ENCODE measurements at places on chromosomes 1 and 21. TPM values are rescaled to one million over a fixed set of nuclear protein-coding genes. Genes with fewer than 3 reads are reported as not detected.

GRCh38 chr1:19800076-19800804 lies 524 bp upstream of the TMCO4 start:
- DNase-seq = peak; percentile 35

DNA sequence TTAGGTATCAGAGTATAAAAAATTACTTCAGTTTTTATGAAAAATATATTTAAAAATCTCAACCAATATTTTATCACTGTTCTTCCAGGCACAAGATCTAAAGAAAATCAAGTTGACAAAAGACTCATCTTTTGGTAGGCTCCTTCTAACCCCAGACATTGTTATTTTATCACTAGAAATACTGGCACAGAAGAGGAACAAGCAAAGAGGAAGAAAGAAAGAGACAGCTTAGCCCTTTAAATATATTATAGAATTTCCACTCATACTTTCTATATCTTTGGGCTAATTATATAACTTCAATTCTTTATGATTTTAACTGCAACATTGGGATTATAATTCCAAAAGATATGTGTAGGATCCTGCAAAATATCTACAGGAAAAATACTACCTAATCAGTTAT lies 32.4 kb downstream of the SPTA1 start:
- no peak for DNase-seq

NPHS2 gene
- total RNA-seq = not detected

- DNase-seq = peak; percentile 78
Observed at GRCh38 chr21:29164323-29164942, 34.0 kb downstream of the MAP3K7CL start.

GRCh38 chr1:110135246-110135645 lies 15.0 kb upstream of the SLC6A17 start:
- no peak for DNase-seq

KRTAP19-2 gene
- total RNA-seq = not detected

- peak; percentile 12 for DNase-seq
Observed at GRCh38 chr1:194159941-194160340, 973.5 kb upstream of the B3GALT2 start.

NSUN4 gene
- total RNA-seq = 12.0 TPM

IBA57 gene
- total RNA-seq = 2.0 TPM

MROH9 gene
- not detected for total RNA-seq

DNA sequence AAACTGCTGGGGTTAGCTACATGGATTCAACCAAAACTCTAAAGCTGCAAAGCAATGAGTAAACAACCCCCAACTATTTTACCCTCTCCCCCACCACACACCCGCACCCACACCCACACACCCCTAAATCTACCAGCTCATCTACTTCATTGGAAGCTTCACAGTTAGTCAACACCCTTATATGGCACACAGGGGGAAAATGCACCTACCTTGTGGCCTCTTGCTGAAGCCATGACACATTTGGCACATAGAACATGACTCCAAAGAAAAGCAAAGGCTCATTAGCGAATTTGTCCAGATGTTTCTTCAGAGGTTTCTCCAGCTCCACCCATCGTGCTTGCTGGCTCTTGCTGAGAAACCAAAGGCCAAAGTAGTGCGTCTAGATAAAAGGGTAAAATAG lies 99.8 kb downstream of the PTPN14 start:
- peak; percentile 44 for DNase-seq

SMG7 gene
- 18.3 TPM for total RNA-seq

DNA sequence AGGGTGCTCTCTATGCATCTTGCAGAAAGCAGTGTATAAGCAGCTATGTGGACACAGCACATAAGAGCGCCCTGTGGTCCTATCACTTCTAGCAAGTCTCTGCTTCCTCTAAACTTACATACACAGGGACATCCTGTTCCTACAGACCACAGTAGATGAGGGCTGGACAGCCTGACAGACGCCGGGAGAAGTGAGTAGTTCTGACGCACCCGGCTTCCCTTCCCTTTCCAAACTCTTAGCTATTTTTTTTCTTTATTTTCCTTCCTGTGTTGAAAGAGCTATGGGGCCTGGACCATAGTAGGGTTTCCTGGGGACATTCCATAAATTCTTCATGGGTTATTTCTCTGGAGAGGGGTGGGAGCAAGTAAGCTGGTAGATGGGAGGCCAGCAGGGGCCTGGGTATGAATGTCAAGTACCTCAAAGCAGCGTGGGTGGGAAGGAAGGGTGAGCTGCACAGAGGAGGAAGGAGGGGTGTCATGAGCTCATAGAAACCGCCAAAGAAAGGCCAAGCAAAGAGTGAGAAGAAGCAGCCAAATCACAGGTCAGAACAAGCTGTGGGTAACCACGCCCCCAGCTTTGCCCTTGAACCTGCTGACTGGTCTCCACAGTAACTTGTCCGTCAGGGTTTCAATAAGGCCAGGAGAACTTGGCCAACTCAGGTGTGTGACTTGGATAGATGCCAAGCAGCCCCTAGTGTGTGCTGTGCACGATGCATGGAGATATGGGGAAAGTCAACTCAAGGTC lies 36.6 kb downstream of the PLXNA2 start:
- peak; percentile 99 for DNase-seq

- no peak for DNase-seq
Observed at GRCh38 chr1:240320659-240321058, 229.0 kb downstream of the FMN2 start.

GRCh38 chr1:172449585-172450523 lies 6.0 kb upstream of the PIGC start:
- peak; percentile 57 for DNase-seq

GRCh38 chr21:16945580-16945979 lies 567.3 kb upstream of the CXADR start:
- DNase-seq = peak; percentile 11

- no peak for DNase-seq
Observed at GRCh38 chr1:172760121-172760520, 101.2 kb downstream of the FASLG start.

DNA sequence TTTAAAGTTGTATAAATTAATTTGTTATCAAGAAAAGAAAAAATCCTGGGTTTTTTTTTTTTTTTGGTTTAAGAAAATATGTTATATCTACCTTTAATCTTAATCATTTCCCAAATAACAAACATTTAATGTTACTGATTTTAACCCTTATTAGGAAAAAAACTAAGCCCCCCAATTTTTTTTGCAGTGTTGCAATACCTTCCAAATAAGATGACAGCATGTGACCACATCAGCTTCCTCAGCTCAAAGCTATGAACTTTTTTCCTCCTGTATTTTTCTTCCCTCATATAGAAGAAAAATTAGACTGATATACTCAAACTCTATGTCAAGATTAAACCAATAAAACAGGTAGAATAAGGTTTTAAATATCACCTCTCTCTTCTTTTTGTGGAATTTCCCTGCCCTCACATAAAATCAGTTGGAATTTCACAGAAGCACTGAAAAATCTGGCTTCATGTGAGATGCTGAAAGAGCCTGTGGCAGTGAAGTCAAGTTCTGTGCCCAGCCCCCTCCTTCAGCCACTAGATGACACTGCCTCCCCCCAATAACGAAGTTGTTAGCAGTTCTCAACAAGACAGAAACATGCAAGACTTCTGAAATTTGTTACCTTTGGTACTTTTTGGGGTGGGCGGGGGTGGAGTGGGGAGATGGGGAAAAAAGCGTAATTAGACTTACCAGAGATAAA lies 9.6 kb upstream of the SMYD2 start:
- DNase-seq = no peak

DNA sequence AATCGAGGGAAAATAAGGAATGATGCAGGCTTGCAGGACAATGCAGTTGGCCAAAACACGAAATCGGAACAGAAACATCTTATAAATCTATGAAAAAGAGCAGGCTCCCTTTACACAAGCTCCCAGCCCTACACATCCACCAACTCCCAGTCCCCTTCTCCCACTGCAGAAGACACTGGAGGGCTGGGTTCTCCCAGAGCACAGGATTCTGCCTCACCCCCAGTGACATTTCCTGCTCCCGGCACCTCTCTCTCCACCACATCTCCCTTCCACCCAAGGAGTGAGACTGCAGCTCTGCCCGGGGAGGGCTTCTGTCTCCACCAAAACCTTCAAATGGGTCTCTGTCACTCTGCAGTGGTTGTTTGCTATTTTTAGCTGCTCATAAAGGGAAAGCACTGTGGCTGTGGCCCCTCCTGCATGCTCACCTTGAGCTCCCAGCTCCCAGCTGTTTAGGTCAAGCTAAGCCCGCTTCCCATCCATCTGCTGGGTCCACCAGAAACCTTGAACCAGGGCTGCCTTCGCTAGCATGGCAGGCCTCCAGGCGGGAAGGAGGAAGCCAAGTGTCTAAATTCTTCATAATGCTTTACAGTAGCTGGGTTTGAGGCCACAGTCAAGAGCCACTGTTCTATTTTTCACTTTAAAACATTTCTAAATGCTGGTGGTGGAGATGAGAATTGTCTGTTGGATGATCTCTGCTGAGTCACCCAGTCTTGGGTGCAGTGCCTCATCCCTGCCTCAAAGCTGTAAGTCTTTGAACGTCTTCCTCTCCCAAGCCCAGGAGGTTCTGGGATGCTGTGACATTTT lies 3.3 kb upstream of the C2CD2 start:
- DNase-seq = peak; percentile 54

DNA sequence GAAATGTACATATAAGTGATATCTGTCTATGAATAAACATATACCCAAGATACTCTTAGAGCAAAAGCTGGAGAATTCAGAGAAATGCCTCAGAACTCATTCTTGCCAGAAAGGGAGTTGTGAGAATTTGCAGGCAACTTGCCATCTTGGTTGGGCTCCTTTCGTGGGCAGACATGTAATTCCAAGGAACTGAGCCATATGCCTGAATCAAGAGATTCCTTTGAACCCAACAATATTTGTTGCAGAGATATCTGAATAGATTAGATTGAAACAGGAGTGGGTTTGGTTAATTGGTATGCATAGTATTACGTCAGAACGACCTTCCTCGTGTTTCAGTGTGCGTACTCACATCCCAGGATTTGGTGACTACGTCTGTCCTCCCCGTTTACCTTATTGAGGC lies 67.0 kb downstream of the TGFB2 start:
- DNase-seq = no peak

GRCh38 chr1:1168451-1169411 lies 4.9 kb upstream of the TTLL10 start:
- no peak for DNase-seq

GRCh38 chr1:178646821-178647220 lies 78.2 kb upstream of the RALGPS2 start:
- DNase-seq = no peak

GRCh38 chr1:40625076-40625475 lies 40.4 kb downstream of the RIMS3 start:
- peak; percentile 30 for DNase-seq

DNA sequence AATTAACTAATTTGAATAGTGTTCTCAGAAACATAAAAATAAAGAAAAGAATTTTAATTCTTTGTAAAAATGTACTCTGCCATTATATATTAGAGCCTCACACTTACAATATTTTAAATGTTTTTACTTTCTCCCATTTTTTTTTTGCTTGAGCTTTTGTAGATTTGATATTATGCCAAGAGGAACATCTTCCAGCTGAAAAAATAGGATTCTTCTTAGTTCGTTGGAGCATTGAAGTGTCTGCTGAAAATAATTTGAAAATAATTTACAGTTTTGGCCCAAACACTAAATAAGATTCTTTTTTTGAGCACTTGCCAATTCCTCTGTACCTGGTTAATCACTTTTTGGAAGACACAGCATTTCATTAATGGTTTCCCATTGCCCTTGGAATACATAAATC lies 175.0 kb upstream of the COL11A1 start:
- DNase-seq = no peak

DNA sequence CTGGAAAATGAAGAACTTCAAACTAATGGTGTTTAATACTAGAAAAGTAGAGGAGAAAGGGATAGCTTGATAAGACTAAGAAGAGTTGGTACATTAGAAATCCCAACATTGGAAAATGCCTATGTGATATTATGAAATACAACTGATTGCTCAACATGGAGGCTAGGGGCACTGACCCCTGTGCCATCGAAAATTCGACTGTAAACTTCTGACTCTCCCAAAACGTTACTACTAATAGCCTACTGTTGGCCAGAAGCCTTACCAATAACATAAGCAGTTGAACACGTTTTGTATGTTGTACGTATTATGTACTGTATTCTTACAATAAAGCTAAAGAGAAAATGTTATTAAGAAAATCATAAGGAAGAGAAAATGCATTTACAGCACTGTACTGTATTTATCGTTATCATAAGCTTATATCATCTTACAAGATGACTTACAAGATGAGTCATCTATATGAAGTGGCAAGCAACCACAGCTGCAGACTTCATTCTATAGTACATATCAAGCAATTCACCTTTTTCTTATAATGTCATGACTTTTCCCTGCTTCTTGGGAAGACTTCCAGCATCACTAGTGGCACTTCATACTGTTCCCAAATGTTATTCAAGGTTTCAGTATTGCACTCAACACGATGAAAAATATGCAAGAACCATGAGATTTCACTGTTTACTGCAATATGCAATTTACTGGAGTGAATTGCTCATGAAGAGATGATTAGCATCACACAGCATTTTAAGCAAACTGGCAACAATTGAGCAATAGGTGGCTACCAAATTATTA lies 12.9 kb upstream of the CTSK start:
- DNase-seq = peak; percentile 77

VCAM1 gene
- total RNA-seq = 0.13 TPM

DNA sequence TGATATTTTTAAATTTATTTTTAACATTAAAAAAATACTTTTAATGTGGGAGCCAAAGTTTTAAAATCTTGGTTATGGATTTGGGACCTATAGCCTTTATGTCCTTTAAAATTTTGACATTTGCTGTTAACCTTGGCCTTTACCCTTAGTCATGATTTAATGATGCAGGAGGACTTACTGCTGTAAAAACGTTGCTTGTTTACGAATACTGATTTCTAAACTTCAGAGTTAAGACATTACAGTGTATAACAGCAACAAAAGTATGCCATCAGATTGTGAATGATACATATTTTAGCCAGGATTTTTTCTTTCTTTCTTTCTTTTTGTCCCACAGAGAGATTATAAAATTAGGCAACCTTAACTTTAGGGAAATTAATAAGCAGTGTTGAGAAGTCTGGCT lies 8.9 kb downstream of the RBM15 start:
- DNase-seq = no peak

ST6GALNAC3 gene
- 1.4 TPM for total RNA-seq

DNA sequence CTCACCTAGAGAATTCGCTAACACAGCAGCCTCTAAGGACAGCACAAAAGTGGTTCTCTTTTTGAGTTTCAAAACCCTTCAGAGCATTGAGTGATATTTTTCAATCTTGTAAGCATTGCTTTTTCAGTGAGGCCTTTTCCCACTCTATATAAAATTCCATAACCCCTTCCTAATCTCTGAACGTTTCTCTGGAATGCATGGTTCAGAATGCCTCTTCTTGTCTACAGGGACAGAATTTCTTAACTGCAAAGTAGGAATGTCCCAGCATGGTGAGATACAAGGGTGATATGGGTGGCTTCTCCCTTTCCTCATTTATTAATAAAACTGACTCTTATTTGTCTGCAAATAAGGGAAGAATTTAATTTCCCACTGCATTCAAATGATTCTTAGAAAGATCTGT lies 377.9 kb downstream of the LTN1 start:
- no peak for DNase-seq

S100A6 gene
- 2,948 TPM for total RNA-seq

Data from bronchial epithelial cell (primary cell).